NCI-H1694 treated with DMSO at 0.1 percent for 48 hours (cell line): ENCODE measurements at places on chromosomes 11 and 22.

- no peak for DNase-seq
These were observed 31.5 kb upstream of the RAB38 start for GRCh38 chr11:88206751-88207150.

DNA sequence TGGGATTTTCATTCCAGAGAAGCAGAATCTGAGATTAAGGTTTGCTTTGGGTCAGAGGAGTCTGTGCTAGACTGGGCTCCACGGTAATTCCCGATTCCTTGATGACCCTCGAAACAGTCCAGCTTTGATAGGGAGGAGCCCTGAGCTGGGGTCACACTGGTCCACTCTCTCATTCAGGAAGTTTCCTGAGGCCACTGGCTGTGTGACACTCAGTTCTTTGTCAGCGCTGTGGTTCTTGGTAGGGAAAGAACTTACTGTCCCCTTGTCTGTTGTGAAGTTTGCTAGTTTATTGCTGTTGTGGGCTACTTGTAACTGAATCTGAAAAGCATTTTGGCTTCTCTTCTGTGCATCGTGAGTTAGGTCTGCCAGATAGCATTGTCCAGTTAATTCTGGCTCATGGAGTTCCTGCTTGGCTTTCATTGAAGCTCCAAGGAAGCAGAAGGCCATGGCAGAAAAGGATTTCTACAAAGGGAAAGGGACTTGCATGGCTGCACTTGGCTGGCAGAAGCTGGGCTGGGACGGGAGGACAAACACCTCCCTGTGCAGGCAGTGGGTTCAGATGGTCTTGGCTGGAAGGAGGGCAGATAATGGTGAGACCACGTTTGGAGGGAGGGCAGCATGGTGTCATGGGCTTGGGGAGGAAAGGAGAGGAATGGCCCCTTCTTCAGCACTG lies 23.3 kb downstream of the BCR start:
- DNase-seq = no peak

- DNase-seq = no peak
These were observed 74.8 kb downstream of the KIAA1671 start for GRCh38 chr22:25027043-25027906.

- no peak for DNase-seq
These were observed 87.8 kb upstream of the CARD18 start for GRCh38 chr11:105227363-105227762.

DNA sequence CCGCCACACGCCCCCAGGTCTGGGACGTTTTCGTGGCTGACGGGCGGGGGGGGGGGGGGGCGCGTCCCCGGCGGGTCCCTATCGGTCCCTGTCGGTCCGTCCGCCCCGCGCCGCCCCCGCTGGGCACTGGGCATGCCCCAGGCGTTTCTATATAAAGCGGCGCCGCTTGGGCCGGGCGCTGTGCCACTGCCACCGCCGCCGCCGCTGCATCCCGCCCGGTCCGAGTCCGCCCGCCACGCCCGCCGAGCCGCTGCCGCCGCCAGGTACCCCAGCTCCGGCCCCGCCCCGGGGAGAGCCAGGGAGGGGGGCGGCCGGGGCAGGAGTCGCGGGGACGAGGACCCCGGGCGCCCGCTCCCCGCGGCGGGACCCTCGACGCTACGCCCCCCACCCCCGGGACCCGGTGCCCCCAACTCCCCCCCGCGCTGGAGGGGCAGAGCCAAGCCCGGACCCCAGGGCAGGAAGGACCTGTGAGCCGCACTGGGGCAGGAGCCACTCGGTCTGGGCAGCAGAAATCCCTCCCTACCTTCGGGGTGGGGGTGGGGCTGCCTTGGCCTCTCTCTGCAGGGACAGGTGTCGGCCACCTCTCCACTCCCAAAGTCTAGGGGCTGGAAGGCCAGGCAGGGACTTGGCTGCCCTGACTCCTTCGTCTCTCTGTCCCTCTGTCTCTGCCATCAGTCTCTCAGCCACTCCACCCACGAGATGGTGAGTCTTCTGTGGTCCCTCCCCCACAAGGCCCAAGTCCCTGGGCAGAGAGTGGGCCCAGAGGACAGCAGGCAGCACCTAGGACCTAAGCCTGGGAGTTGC lies at the start of gene CARNS1:
Gene CARNS1, plus strand, starts transcription at position 178 of the 804 bp plus-strand sequence. Its CDS starts 522 bp downstream, at position 700.
- DNase-seq = no peak

- DNase-seq = no peak
These were observed 722 bp upstream of the GUCY1A2 start for GRCh38 chr11:107018902-107019493.

DNA sequence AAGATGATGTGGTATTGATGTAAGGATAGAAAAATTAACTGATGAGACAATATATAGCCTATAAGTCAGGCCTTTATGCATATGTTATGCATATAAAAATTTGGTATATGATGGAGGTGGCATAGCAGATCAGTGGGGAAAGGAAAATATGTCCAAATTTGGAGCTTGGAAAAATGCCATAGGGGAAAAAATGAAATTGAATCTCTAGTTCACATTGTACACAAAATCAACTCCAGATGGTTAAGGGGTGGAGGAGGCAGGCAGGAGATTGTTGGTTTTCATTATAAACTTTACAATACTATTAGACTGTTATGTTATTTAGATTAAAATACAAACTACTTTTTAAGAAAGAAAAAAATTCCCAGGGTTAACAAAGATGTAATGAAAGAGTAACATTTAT lies 15.1 kb upstream of the CD3E start:
- DNase-seq = no peak

- DNase-seq = no peak
These were observed 37.6 kb upstream of the SYT13 start for GRCh38 chr11:45323601-45324249.

DNA sequence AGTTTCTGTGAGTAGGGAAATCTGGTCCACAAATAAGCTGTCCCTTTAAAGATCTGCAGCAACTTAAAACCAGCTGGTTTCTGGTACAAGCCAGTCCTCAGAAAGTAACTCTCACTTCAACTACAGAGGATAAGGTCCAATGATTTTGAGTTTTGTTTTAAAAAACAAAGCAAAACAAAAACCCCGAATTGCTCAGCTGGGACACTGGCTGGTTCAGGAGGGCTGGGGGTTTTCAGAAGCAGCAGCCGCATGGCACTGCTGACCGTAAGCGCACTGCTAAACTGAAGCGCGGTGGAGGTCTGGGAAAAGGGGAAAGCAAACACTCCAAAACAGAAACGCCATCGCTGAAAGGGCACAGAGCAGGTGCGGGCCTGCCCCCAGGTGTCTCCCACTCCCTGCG lies 59.7 kb downstream of the MICAL3 start:
- DNase-seq = no peak

GRCh38 chr22:41488076-41488475 lies 19.2 kb downstream of the ACO2 start:
- no peak for DNase-seq

DNA sequence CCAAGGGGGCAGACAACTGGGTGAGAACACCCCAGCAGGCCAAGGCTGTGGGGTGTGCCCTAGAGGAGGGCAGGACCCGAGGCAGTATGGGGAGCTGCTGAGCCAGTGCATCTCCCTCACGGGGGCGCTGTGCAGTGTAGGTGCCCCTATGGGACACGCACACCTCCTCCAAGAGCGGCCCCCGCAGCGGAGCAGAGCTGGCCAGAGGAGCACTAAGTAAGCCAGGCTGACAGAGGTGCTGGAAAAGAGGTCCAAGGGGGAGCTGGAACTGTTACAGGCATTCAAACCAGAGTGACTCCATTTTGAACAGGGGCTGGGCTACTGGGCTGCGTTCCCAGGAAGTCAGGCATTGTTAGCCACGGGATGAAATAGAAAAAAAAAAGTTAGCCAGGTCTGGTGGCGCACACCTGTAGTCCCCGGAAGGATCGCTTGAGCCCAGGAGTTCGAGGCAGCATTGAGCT lies 41.8 kb downstream of the TST start:
- DNase-seq = peak; percentile 23

DNA sequence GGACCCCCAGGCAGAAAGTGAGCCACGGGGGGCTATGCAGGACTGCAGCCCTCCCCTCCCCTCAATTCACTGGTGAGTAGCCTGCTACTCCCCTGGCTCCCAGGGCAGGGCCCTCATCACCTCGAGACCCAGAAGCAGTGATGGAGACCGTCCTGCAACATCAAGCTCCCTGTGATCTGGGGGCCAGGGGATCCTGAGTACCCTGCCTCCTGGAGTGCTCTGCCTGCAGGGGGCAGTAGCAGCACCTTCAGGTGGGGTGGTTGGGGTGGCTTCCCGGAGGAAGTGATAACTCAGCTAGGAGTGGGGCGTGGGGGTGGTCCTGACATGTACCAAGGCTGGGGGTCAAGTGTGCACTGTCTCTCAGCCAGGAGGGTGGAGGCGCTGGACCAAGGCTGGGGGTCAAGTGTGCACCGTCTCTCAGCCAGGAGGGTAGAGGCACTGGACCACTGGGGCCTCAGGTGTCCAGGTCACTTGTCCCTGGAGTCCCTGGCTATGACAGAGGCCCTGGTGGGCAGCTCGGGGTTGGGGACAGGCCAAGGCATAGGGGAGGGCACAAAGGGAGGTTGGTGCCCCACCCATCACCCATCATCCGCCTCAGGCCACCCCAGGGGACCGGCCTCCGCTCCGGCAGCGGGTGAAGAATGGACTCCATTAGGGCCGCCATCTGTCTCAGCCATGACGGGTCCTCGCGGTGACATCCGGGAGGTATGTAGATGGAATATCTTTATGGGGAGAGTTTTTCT lies 9.4 kb downstream of the RTN4R start:
- no peak for DNase-seq

DNA sequence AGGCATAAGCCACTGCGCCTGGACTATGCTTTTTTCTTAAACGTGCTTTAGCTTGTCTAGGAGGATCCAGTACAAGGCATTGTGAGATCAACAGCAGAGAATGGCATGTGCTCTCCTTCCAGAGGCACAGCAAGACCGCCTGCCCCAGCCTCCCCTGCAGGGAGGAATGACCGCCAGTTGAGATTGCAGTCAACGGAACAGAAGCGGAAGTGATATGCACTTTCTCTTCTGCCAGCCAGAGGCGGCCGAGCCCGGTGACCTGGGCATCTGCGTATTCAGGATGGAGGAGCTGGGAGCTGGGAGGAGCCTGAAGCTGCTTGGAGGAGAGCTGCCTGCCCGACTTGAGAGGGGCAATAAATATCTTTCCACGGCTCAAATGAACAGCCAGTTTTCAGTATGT lies 243.0 kb downstream of the CTTN start:
- DNase-seq = no peak

DNA sequence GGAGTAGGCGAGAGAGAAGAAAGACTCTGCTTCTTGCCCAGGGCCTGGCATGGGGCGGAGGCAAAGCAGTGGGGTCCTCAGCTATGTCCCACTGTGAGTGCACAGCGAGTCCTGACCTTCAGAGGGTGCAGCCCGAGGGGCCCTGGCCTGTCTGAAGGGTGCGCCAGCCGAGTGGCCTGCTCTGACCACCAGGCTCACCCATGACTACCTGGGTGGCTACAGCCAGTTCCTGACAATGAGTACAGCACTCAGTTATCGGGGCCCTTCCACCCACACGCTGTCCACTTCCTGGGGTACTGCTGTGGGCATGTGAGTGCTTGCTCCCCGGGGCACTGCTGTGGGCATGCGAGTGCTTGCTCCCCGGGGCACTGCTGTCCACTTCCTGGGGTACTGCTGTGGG lies 74.1 kb upstream of the B3GAT1 start:
- DNase-seq = no peak

DNA sequence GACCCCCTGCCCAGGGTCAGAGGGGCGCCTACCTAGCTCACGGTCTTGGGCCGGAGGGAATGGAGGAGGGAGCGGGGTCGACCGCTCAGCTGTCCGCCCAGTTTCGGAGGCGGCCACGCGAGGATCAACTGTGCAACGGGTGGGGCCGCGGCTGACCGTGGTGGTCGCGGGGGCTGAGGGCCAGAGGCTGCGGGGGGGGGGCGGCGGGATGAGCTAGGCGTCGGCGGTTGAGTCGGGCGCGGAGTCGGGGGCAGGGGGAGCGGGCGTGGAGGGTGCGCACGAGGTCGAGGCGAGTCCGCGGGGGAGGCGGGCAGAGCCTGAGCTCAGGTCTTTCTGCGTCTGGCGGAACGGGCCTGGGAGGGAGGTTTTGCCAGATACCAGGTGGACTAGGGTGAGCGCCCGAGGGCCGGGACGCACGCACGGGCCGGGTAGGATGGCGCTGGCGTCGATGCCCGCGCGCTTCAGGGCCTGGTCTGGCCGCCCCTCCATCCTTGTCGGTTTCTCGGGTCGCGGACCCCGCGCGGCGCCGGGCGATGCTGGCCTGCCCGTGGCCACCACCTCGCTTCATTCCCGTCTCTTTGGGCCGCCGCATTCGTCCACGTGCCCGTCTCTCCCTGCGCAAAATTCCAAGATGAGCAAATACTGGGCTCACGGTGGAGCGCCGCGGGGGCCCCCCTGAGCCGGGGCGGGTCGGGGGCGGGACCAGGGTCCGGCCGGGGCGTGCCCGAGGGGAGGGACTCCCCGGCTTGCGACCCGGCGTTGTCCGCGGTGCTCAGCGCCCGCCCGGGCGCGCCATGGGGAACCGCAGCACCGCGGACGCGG lies at the start of gene DRD4:
Gene DRD4, plus strand, starts transcription at position 759 of the 822 bp plus-strand sequence. Its CDS starts 36 bp downstream, at position 795.
- DNase-seq = no peak

GRCh38 chr22:39109361-39109760 lies 12.3 kb downstream of the APOBEC3H start:
- DNase-seq = no peak

DNA sequence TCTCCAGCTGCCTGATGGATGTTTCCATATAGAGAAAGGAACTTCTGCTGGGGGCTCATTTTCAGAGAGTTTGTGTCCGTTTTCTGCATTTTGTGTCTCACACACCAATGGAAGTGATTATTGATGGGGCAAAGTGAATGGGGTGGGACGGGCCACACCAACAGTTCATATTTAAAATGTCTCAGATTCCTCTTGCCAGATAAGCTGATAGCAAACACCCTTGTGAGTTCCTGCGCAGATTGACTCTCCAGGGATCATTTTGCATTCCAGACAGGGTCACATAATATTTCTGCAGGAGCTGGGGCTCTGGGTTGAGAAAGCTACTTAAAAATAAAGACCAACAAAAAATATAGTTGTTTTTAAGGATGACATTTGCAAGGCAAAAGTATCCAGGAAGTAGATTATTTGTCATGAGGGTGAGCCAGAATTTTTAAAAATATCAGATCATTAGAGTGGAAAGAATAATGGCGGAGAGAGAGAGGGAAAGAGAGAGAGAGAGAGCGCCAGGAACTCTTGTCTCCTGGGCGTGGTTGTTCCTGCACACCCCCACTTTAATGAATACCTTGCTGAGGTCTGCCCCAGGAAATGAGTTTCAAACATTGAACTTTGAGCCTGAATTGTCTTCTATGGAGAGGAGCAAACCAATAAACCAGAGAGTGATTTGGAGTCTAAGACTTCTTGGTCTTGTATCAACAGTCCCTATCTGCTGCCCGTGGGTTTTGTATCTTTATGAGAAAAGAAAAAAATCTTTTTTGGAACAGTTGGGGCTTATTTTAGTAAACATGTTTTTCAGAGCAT lies 33.3 kb downstream of the MICAL2 start:
- DNase-seq = no peak

GRCh38 chr11:113977071-113977490 lies 2.2 kb downstream of the HTR3A start:
- no peak for DNase-seq

DNA sequence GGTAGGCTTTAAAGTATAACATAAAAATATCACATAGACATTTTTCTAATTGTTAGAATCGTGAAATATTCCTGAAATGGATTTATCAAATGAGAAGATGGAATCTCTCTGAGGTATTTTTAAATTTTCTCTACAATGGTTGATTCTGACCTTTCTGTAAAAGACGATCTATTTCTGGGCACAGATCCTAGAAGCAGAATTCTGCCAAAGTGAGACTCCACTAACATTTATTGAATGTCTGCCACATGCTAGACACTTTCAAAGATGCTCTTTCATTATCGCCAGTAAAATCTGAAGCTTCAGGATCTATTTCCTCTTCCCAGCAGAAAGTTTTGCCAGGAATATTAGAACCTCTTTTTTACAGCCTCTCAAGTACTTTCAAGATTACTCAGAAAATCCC lies 64.1 kb upstream of the TMEM45B start:
- DNase-seq = no peak

- no peak for DNase-seq
These were observed 627.7 kb downstream of the OPCML start for GRCh38 chr11:132904607-132905006.
